ENCODE measurements at places on chromosomes 4 and X. TPM values are rescaled to one million over a fixed set of nuclear protein-coding genes. Genes with fewer than 3 reads are reported as not detected.
A peak's percentile ranks its signal among the peaks of the same experiment; 100 is the strongest.

AFP gene
- 0.62 TPM for total RNA-seq

CDKL5 gene
- total RNA-seq, result 7.6 TPM

NMU gene
- not detected for total RNA-seq

IGFBP7 gene
- total RNA-seq, result 184 TPM

ZFP92 gene
- total RNA-seq, result 3.6 TPM

DNA sequence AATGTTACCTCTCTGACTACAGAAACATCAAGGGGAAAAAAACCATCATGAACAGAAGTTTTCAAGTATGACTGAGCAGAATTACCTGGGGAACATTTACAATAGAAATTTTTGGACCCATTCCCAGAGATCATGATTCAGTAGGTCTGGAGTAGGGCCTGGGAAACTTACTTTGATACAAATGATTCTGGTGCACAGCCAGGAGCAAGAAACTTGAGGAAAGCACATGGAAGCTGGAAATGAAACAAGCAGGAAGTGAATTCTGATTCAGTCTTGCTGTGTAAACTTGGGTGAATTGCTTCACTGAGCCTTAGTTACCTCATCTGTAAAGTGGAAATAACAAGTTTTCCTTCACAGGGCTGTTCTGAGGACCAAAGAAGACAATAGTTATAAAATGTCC lies 192.5 kb upstream of the TAPT1 start:
- no peak for DNase-seq

DNA sequence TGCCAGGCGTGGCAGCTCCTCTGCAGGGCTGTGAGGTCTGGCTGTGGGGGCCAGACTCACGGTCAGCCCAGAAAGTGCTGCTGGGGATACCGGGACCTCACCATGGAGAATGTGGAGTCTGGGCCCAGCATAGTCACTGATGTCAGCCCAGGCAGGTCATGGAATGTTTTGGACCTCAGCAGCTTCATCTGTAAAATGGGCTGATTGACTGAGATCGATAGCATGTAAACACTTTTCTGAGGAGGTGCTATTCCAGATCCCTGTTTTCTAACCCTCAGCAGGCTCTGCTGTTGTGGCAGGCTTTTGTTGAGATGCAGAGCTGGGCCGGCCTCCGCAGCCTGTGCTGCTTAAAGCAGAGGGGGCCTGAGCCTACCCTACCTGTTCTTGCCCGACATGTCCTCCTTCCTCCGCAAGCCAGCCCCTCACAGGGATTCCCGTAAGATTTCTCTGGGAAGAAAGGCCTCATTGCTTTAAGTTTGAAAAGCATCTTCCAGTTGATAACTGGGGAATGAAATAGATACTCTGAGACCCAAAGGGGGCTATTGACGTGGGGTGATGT lies 38.3 kb upstream of the HGFAC start:
- DNase-seq, result no peak

DNA sequence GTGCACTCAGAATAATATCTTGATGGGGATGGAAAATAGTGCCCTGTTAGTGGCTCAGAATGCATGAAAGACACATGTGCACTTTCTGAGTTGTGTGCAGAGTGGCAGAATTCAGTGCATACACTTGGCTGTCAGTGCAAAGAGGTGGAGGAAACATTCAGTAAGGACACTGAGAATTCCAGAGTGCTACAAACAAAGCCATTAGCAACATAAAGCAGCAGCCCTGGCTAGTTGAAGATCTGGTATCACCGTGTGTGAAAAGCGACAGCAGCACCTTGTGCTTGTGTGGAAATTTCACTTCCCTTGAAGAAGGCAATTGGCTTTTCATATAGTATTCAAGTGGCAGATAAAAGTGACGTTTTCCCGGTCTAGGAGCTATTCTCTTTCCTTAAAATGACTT lies 810.4 kb downstream of the TRIML1 start:
- DNase-seq, result no peak

- no peak for DNase-seq
Measured at GRCh38 chr4:77586951-77587383, 18.7 kb upstream of the CXCL13 start.

DNA sequence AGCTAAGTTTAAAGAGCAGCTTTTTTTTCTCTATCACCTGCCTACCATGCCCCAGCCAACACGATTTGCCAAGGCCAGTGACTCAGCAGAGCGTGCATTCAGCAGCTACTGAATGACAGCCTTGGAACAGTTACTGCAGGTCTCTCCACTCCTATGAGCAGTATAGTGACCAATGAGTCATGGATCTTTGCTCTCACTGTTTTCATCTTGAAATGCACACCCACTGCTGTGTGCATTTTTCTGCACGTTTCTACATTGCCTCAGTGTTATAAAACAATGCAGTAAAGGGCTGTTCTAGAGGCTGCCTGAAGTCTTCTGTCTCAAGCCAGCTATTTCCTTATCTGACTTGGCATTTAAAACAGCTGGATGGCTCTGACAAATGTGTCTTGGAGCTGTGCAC lies 66.0 kb upstream of the C4orf54 start:
- peak; percentile 50 for DNase-seq

GRCh38 chr4:86398187-86398586 lies 38.3 kb upstream of the MAPK10 start:
- DNase-seq, result no peak

DNA sequence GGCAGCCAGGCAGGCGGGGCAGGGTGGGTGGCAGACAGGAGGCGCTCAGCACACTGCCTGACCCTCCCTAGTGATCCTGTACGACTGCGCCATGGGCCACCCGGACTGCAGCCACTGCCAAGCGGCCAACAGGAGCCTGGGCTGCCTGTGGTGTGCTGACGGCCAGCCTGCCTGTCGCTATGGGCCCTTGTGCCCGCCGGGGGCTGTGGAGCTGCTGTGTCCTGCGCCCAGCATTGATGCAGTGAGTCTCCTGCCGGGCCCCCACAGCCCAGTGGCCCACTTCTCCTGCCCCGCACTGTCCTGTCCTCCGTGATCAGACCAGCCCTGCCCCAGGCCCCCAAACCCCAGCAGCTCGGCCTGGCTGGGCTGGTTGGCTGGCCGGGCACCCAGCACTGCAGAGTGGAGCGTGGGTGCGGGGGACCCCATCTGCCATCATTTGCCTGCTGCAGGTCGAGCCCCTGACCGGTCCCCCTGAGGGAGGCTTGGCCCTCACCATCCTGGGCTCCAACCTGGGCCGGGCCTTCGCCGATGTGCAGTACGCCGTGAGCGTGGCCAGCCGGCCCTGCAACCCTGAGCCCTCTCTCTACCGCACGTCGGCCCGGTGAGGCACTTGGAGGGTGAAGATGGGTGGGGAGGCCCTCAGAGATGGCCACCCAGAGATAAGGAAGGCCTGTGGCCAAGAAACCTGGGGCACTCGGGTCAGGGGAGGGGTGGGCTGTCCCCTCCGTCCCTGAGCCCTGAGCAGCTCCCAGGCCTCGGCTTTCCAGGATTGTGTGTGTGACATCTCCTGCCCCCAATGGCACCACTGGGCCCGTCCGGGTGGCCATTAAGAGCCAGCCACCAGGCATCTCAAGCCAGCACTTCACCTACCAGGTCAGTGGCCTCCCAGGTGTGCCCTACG lies 7.6 kb downstream of the PLXNB3 start:
- DNase-seq, result peak; percentile 9

DNA sequence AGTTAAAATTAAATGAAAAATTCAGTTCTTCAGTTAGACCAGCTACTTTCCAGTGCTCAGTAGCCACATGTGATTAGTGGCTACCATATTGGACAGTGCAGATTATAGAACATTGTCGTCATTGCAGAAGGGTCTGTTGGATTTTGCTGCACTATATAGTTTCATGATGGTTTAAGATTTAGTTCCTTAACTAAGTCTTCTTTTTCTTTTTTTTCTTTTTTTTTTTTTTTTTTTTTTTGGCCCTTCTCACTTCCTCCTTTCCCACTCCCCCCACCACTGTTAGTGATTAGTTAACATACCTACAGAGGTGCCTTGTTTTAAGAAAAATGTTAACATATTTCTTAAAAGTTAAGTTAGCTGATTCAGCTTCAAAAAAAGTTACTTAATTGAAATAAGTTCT lies 9.0 kb downstream of the RAB9A start:
- no peak for DNase-seq

GRCh38 chr4:1367936-1368289 lies 20.9 kb downstream of the UVSSA start:
- peak; percentile 25 for DNase-seq

DNA sequence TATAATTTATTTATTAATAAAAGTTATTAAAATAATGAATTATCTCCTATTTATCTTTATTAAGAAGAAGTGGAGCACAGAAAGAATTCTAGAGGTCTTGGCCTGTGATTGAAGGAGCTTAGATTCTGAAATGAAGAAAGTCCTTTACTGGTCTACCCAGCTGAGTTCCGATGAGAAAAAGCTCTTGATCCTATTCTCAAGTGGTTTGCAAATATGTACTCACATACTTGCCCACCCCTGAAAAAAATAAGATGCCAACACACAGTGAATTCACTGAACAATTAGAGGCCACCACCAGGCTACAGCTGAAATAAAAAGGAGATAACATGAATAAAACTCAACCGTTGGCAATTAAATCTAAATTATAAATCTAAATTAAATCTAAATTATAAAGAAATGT lies 253.4 kb downstream of the MAPK10 start:
- no peak for DNase-seq

DNA sequence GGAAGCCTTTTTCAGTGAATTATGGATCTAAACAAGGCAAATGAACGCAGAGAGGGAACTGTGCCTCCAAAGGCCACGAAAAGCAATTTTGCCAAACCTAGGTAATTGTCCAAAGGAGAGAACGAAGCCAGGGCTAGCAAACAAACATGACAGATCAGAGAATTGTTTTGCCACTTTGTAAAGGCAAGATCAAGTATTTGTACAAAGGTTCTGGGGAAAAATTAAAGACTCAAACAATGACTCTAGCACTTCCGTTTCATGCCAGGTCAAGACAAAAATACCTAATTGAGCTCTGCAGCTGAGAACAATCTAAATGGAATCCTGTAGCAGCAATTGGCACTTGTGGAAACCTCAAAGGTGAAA lies 8.5 kb downstream of the RBM47 start:
- no peak for DNase-seq

- no peak for DNase-seq
Measured at GRCh38 chrX:40265936-40266335, 168.2 kb upstream of the BCOR start.

- no peak for DNase-seq
Measured at GRCh38 chrX:103789004-103789403, 12.4 kb downstream of the PLP1 start.

DNA sequence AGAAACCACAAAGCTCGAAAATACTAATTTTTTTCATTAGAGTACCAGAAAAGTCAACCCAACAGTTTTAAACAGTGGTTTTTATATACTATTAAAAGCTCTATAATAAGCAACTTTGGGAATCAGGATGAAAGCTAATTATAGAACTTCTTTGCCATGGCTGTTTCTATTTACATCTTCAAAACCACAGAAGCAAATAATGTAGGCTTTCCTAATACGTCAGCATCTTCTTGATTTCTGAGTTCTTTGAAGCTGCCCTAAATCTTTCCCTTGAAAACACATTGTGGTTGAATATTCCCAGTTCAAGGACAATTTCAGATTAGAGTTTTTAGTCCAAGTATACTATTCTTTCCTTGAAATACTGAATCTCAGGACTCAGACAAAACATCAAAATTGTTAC lies 460.2 kb upstream of the FAT1 start:
- no peak for DNase-seq

DNA sequence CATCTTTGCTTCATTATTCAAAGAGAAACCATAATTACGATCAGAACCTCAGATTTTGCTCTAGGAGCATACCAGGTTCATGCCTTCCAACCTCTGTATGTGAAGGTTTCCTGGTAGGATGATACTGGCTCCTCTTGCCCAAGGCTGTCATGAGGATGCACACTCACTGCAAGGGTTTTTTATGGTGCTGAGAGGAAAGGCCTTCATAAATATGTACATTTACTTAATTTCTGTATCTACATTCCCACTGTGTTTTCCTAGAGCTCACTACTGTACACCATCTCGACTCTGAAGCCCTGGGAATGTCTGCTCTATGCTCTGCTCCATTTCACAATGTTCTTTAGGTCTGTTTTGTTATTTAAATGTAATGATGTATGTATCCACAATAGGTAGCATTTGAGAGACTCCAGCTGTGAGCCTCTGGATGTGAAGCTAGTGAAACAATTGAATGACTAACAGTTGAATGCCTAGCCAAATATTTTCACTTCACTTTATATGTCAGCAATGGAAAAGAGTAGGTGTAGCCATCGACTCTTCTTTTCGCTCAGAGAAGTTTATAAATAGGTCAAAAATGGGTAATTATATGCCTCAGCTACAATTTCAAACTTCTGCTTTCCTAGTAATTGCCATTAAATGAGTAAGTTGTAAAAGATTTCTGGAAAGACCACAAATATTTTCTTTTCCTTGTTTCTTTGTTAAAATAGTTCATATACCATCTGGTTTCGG lies 228.0 kb downstream of the PALLD start:
- no peak for DNase-seq

GRCh38 chrX:16993791-16994318 lies 47.4 kb downstream of the REPS2 start:
- DNase-seq, result no peak

DNA sequence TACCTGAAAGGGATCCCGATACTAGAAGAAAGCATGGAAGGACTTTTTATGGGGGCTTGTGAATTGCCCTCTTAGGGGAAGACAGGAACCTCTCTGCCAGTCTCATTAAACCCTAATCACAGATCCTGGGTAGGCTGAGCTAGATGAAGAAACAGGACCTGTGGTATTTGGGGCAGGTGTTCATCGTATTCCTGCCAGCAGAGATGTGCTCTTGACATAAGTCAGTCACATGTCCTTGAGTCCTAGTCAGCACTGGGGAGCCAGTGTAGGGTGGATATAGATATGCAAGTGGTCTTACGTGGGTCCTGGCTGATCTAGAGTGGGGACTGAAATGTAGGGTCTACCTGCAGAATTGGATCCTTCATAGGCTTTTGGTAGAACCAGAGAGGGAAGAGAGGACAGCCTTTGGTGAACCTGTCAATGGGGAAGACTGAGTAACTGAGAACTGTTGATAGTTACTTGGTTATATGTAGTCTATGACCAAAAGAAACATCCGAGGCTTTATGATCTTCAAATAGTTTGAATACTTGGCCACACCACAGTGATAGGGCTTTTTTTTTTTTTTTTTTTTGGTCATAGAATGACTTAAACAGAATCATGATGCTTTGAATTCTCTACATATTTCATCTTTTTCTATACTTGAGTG lies 63.5 kb upstream of the WDR1 start:
- no peak for DNase-seq

GRCh38 chr4:38242822-38243387 lies 282.7 kb downstream of the PTTG2 start:
- no peak for DNase-seq

DNA sequence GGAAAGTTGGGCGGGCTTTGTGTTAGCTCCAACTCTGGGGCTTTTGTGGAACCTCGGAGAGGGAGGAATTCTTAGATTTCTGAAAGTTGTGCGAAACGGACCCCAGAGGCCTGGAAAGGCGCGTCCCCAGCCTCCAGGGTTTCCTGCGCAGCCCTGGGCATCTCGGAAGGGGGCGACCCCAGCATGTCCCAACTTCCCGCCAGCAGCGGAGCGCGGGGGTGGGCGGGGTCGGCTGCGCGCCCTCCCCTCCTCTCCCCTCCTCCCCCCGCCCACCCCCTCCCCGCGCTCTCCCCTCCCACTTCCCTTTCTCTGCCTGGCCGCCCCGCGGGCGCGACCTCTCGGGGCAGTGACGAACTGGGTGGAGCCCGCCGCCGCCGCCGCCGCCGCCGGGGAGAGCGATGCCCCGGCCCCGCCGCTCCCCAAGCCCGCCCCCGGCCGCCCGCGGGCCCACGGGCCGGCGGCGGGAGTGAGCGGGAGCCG lies 16.8 kb downstream of the PTTG2 start:
- peak; percentile 88 for DNase-seq

Measured in ovary (tissue), 10 donors.